ENCODE measurements at places on chromosomes 12 and 14.

DNA sequence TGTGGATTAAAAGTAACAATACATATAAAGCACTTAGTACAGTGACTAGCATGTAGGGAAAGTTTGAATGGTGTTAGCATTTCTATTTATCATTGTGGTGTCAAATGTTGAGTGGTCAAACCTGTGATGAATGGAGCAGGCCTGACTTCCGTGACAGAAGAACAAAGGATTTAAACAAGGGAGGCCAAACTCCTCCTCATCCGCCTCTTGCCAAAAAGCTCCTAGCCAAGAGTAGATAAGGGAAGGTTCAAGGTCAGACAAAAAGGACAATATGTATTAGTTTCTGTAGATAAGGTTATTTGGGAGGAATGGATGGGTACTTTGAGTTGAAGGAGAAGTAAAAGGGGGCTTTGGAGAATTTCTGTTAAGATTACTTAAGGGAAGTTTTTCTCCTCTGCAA lies 6.5 kb downstream of the RNASE7 start:
- no peak for DNase-seq

GRCh38 chr14:66380143-66380542 lies 106.0 kb upstream of the CCDC196 start:
- DNase-seq, result no peak

GRCh38 chr14:52422650-52423356 lies 108.7 kb downstream of the PTGER2 start:
- no peak for DNase-seq

GRCh38 chr14:73567951-73568885 lies 795 bp upstream of the ACOT2 start:
- no peak for DNase-seq

- no peak for DNase-seq
These were observed 713 bp downstream of the ALKBH2 start for GRCh38 chr12:109092497-109093021.

GRCh38 chr14:63413009-63413408 lies 94.3 kb upstream of the GPHB5 start:
- no peak for DNase-seq

DNA sequence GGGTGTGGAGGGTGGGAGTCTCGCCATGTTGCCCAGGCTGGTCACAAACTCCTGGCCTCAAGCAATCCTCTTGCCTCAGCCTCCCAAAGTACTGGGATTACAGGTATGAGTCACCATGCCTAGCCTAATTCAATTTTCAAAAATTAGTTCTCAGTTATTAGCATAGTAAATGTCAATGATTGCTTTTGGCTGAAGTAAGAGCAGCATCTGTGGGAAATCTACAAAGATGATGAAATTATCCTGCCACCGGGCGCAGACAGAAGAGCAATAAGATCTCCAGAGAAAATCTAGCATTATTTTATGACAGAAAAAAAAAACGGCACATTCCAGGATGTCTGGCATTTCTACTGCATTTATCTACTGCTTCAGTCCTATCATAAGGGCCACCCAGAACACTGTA lies 97.9 kb upstream of the DAAM1 start:
- no peak for DNase-seq

DNA sequence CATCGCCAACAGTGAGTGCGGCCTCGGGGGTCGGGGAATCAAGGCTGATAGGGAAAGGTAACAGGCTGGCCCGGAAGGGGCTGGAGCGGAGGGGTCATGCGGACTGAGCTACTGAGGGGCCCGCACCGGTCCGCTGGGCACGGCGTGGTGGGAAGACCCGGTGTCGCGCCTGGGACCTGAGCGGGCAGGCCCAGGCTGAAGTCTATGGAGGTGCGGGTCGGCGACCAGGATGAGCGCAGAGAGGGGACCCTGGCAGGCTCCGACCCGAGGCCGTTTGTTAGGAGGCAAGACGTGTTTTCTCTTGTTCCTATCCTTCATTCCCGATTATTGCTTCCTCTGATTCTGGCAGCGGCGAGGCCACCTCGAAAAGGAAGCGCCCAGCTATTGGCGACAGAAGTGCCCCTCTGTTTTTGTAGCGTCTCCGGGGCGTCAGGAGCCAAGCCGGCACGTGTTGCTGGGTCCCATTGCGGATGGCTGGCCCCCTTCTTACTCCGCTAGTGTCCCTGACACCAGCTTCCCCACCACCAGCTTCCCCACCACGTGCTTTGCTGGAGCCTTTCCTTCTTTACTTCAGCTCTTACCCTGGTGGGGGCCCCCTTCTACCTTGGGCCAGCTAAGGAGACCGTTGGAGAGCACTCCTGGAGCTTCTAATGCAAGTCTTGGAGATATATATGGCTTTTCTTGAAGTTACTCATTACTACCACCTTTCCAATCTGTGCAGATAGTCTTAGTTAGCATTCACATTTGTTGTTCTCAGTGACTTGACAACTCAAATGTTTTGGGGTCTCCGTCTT lies 653 bp downstream of the PA2G4 start:
- DNase-seq, result no peak

- DNase-seq, result no peak
These were observed 566.1 kb upstream of the MIS18BP1 start for GRCh38 chr14:45819107-45819506.

- no peak for DNase-seq
These were observed 67.4 kb downstream of the LGMN start for GRCh38 chr14:92680781-92681650.

DNA sequence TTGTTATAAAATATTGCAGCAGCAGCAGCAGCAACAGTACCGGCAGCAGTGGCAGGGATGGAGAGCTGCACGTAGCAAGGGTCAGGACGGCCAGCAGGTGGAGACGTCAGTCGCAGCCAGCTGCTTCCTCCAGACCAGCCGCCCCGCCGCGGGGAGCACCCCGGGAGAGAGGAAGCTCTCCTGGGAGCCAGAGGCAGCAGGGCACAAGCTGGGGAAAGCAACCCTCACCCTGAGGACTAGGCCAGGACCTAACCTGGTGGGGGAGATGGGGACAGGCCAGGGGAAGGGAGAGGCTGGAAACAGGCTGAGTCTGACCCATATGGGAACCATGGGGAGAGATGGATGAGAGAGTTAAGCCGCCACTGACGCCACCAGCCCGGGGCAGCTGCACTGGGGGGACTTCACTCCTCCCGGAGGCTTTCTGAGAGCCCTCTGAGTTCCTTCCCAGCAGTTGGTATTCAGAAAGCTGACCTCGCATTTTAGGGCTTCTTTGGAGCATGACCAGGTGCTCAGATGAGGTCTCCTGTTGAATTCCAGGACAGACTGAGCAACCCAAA lies 56.3 kb downstream of the SPTB start:
- no peak for DNase-seq

DNA sequence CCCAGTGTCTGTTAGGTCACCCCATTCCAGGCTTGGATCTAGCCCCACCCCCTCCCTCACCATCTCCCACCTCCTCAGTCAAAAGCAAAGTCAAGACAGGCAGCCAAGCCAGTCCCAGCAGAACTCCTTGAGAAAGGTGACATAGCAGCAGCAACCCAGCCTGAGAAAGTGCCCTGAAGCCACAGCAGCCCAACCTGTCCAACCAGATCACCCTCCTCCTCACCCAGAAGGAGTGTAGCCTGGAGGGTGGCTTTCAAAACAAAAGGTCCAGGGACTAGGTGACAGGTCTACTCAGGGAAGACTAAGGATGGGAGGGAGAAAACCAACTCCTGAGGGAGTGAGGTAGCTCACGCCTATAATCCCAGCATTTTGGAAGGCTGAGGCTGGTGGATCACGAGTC lies 5.2 kb downstream of the RAB15 start:
- no peak for DNase-seq

- no peak for DNase-seq
These were observed 96.7 kb downstream of the ETV6 start for GRCh38 chr12:11746024-11746771.

- DNase-seq, result no peak
These were observed 25.2 kb upstream of the PPFIBP1 start for GRCh38 chr12:27498761-27499160.

- DNase-seq, result no peak
These were observed 35.8 kb upstream of the ZFP36L1 start for GRCh38 chr14:68828698-68829097.

- DNase-seq, result no peak
These were observed 217.6 kb downstream of the TMTC2 start for GRCh38 chr12:82904219-82904790.

- DNase-seq, result no peak
These were observed 8.4 kb upstream of the EP400 start for GRCh38 chr12:131941116-131941986.

GRCh38 chr12:73383584-73384222 lies 1111.5 kb downstream of the TRHDE start:
- no peak for DNase-seq

DNA sequence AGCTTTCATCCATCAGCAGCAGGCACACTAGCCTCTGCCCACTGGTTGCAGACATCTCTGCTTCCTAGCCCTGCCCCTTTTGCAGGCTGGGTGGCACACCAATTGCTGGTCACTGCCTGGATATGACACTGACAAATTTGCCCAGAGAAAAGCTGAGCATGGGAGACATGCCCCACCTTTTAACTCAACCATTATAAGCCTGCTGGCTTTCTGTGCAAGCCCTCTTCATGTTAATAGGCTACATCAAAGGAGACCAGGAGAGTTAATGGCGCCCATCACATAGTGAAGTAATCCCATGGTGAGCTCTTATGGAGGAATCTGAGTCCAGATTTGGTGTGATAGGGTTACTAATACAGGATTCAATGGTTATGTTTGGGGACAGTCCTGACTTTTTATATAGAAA lies 139.2 kb downstream of the KICS2 start:
- no peak for DNase-seq

DNA sequence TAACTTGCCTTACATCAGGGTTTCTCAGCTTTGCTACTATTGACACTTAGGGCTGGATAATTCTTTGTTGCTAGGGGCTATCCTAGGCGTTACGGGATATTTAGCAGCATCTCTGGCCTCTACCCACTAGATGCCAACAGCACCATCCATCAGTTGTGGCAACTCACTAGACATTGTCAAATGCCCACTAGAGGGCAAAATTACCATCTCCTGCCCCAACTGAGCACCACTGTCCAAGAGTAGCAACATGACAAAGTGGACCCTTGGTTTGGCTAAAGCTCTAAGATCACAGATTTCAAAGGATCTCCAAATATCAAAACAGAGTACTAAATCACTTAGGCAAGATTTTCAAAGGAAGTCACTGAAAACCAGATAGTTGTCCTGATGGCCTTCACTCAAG lies 251.7 kb upstream of the TBX3 start:
- no peak for DNase-seq

- no peak for DNase-seq
These were observed 16.5 kb downstream of the JAG2 start for GRCh38 chr14:105151838-105152793.

- no peak for DNase-seq
These were observed 40.0 kb downstream of the BTG1 start for GRCh38 chr12:92105676-92106075.

DNA sequence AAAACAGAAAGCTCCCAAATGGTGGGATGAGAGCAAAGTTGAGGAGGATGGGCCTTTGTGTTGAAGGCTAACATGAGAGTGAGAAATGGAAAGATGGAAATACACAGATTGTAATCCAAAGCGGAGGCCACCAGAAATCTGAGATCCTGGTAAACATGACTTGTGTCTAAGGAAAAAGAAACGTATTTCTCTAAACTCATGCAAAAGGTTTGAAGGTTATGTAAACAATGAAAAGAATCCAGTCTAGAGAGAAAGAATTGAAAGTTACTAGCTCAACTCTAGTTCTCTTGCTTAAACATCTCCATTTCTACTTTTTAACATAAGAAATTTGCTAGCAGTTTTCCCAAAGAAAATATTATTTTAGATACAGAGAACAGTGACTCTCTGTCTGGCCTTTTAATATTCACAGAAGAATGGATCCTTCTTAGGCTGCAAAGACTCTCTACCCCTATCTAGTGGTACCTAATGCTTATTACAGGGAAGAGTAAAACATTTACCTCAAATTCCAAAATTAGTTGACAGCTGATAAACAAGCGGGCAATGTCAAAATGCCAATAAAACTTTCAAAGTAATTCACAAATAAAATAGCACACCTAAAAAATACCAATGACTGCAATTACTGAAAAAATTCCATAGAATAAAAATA lies 75.8 kb upstream of the SOX5 start:
- DNase-seq, result no peak

- DNase-seq, result no peak
These were observed 6.0 kb upstream of the VAMP1 start for GRCh38 chr12:6476489-6476888.

DNA sequence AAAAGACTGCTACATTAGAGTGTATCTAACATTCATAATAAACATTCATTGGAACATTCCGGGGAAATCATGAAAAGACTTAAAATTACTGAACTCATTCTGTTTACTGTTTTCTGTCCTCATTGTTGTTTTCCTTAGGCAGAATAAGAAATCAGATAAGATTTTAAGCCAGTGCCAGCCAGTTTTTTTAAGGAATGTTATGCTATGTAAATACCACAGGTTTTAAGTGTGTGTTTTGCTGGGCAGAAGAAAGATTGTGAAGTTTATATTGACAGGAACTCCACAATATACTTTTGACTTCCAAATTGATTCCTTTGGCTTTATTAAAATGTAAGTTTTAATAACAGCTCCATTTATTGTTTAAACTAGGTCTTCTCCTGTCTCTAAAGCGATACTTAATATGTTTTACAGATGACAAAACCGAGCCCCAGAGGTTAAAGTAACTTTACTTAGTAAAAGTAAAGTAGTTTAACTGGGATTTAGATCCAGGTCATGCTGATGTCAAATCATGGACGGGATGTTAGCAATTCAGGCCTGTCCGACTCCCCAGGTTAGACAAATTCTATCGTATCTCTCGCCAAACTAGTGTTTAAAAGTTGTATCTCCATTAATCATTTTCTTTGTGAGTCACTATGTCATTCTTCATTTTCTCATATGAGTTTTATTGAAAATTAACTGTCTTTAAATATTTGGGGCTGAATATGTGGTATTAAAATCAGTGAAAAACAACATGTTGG lies 1.7 kb downstream of the LARP4 start:
- no peak for DNase-seq

- peak; percentile 61 for DNase-seq
These were observed 19.4 kb downstream of the ABCB9 start for GRCh38 chr12:122946690-122947341.

DNA sequence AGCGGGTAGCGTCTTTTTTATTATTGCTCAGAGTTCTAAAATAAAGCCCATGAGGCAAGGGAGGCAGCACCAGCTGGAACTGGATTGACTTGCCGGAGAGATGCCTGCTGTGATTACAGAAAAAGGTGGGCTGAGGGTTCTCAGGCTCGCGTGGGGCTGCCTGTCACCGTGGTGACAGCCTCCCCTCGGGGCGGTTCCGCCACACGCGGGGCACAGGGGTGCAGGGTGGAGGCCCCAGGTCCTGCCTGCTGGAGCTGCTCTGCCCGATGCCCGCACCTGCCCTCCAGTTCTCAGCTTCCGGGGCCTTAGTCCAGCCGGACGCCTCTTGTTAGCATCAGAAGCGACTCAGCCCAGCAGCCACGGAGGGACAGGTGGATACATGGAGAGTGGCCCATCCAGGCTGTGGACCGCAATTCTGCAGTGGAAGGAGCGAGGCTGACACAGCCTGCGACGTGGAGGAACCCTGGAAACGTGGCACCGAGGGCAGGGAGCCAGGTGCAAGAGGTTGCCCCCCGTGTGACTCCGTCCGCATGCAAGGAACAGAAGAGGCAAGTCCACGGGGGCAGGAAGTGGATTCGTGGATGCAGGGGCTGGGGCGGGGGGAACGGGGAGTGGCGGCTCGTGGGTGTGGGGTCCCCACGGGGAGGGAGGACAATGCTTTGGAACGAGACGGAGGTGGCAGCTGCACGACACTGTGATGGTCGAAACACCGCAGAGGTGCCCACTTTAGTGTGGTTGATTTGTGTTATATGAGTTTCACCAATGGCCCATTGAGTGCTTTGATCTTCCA lies 79.5 kb downstream of the GALNT9 start:
- no peak for DNase-seq
